Aorta (tissue), 5 donors: ENCODE measurements at places on chromosomes 5 and 9. TPM values are rescaled to one million over a fixed set of nuclear protein-coding genes. Genes with fewer than 3 reads are reported as not detected.

- DNase-seq = no peak
Measured at GRCh38 chr9:38295764-38296163, 96.7 kb upstream of the ALDH1B1 start.

- DNase-seq = no peak
Measured at GRCh38 chr9:12956805-12957204, 182.0 kb downstream of the LURAP1L start.

DNA sequence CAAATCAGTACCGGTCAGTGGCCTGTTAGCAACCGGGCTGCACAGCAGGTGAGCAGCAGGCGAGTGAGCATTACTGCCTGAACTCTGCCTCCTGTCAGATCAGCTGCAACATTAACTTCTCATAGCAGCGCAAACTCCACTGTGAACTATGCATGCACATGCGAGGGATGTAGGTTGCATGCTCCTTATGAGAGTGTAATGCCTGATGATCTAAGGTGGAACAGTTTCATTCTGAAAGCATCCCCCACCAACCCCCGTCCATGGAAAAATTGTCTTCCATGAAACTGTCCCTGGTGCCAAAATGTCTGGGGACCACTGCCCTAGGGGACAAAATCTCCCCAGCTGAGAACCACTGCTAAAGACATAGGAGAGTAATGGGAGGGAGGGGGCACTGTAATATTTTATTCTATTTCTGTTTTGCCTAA lies 51.1 kb downstream of the P4HA2 start:
- DNase-seq = no peak

- DNase-seq = no peak
Measured at GRCh38 chr5:127235136-127235535, 55.5 kb upstream of the MEGF10 start.

Gene TXNDC15
- 79.2 TPM for total RNA-seq

DNA sequence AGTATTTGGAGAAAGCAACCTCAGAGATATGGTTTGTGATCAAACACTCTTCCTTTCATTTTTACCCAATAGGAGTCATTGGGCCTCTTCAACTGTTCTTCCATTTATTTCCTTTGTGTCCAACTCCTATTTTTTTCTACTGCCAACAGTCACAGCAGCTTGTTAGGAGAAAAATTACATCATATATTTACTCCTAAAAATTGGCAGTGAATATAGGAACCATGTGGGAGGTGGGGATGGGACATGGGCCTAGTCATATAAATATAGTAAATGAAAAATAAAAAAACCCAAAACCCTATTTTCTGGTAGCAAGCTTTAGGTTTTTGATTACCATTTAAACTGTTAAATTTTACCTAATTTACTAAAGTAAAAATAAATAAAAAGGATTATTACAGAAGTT lies 134.9 kb upstream of the MPDZ start:
- no peak for DNase-seq

Gene RNF208
- total RNA-seq = 2.2 TPM

DNA sequence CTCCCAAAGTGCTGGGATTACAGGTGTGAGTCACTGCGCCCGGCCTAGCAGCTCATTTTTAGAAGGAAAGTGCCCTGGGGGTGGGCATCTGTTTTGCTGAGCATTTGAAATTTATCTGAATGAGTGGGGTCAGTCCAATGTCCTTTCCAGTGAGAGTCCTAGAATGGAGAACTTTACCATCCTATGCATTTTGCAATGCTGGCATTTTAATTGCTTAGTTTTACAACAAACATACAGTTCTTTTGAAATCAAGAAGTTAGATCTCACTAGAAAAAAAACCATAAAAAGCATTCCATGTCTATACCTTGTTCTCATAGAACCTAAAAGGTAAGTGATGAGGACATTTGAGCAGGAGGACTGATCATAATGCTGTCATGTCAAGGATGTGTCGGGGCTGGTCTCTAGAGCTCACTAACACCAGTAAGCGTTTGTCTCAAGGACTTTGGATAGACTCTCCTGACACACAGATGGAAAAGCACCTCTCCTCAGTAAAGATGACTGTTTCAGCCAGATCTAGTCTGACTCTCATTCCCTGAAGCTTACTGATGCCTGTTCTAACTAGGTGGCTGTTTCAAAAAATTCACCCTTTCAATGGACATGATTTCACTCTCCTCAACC lies 83.9 kb downstream of the DCP2 start:
- DNase-seq = no peak

Gene STPG3
- not detected for total RNA-seq

GRCh38 chr9:134330590-134330989 lies 4.3 kb downstream of the RXRA start:
- peak; percentile 32 for DNase-seq

DNA sequence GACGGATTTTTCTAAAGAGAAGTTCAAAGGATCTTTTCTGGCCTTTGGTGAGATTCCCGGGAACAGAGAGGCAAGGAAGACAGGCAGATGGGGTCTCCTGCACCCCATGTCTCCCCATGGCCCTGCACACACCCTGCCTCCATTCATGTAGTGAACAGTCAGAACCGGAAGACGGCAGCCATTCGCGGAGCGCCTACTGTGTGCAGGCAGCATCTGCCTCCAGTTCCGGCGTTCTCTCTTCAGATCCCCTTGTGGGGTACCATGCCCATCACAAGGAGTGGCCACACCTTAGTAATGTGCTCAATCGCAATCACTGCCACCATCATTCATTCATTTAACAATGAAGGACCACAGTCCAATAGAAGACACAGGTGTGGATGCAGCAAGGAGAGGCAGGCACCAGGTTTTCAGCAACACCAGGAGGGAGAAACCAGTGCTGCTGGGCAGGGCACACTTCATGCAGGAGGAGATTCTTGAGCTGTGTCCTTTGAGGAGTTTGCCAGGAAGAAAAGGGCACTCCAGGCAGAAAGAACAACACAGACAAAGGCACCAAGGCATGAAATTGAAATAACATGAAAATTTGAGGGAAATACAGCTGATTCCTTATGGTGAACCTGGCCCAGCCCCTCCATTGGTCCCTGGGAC lies 171.5 kb upstream of the PHYKPL start:
- peak; percentile 15 for DNase-seq

DNA sequence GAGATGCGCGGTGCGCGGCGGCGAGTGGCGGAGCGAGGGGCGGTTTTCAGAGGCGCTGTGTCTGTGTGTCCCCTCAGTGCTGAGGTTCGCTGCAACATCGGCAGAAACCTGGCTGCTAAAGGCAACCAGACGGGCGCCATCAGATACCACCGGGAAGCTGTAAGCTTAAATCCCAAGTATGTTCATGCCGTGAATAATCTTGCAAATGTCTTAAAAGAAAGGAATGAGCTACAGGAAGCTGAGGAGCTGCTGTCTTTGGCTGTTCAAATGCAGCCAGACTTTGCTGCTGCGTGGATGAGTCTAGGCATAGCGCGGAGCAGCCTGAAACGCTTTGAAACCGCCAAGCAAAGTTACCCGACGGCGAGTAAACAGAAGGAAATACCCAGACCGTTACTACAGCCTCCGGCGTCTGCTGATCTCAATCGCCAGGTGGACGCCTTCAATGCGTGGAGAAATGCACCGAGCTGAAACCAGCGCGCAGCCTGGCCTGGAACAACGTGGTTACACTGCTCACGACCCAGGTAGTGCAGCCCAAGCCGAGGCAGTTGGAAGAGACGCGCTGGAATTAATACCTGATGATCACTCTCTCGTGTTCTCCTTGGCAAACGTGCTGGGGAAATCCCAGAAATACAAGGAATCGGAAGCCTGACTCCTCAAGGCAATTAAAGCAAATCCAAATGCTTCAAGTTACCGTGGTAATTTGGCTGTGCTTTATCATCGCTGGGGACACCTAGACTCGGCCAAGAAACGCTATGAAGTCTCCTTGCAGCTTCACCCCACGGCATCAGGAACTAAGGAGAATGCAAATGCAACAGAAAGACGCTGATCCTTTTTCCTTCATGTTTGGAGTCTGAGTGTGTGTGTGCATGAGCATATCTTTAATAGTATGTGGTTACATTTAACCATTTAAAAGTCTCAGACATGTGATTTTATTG lies 15.9 kb downstream of the OR2V1 start:
- no peak for DNase-seq

Gene PCDHGA9
- total RNA-seq = 13.2 TPM

DNA sequence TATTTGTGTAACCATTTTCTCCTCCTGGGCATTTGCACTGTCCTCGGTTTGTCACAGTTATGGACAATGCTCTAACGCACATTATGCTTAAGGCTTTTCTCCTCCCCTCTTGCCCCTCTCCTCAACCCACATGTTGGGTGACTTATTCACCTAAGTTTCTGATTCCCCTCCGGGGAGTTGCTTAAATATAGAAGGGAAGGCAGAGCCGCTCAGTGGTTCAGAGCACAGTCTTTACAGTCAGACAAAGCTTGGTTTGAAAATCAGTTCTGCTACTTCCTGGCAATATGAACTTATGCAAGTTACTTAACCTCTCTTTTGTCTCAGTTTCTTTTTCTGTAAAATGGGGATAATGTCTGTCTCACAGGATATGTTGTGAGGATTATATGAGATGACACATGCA lies 41.2 kb upstream of the SPRY4 start:
- DNase-seq = no peak

DNA sequence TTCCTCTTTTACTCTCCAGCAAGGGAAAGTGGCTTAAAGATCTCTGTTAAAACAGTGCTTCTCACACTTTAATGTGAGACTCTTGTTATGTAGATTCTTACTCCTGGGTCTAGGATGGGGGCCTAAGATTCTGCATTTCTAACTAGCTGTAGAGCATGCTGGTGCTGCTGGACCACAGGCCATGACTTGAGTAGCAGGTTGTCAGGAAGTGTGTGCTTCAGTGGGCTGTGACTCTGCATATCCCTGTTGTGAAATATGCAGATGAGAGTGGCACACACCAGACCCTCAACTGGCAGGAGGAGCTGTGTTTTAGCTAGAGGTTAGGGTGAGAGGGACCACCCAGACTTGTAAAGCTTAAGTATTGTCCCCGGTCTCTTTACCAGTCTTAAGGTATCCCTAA lies 191.1 kb upstream of the DMRT1 start:
- DNase-seq = no peak

Gene DRD1
- 0.62 TPM for total RNA-seq

DNA sequence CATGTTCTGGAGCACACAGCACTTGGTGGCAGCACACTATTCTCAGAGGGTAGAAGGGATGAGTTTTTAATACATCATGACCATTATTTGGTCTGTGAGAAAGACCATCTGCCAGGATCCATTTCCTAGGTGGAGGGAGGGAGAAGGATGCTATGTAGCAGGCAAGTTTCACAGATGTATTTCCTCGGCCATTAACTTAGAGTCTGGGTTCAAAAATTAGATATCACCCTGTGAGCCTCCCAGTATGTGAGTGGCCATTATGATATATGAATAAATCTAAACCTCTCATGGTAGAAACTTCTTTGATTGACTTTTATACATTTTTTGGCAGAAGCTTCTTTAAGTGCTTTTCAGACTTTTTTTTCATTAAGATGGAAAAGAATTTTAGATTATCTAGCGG lies 133.9 kb downstream of the SREK1 start:
- no peak for DNase-seq

GRCh38 chr5:66312266-66312665 lies 168.2 kb downstream of the SREK1 start:
- no peak for DNase-seq

Gene FGF1
- 25.6 TPM for total RNA-seq
